Neural crest cell (in vitro differentiated cells): ENCODE measurements at places on chromosomes 12 and 14. TPM values are rescaled to one million over a fixed set of nuclear protein-coding genes. Genes with fewer than 3 reads are reported as not detected.

PLEKHD1 gene
- 0.14 TPM in 1 of 2 replicates, not detected in the other for total RNA-seq

VWF gene
- total RNA-seq, result 0.02 and 0.21 TPM in 2 replicates

GRCh38 chr12:122166422-122167349, 7.3 kb downstream of the IL31 start:
- no peak overlapping the region for H3K27ac ChIP-seq
- no peaks in the 10 kb centered on the region for H3K27me3 ChIP-seq
- H3K4me3 ChIP-seq, result no peak overlapping the region
- H3K4me1 ChIP-seq, result peaks cover 7% of the 10 kb centered on the region

DNA sequence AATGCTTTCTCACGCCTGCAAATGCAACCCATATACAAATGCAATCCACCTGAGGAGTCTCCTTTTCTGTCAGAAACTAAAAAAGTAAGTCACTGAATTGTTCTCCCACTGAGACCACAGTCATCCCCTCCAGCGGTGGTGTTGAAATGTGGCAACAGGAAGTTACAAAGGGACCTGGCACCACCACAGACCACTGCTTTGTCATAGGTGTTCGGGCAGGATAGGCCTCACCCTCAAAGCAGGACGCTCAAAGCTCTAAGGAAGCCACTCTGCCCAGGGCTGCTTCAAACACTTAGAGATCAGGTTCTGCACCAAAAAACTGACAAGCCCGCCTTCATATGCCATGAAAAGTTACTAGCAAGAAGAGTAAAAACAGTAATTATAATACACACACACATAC, 11.3 kb downstream of the PHLDA1 start:
- H3K36me3 ChIP-seq, result no peaks in the 10 kb centered on the region
- H3K27me3 ChIP-seq, result no peaks in the 10 kb centered on the region
- DNase-seq, result no peak
- H3K4me3 ChIP-seq, result no peak overlapping the region

- no peaks in the 10 kb centered on the region for H3K27me3 ChIP-seq
- no peak for DNase-seq
- H3K4me3 ChIP-seq, result no peak overlapping the region
- no peaks in the 10 kb centered on the region for H3K36me3 ChIP-seq
- peaks cover 8% of the 10 kb centered on the region for H3K4me1 ChIP-seq
- peak overlapping the region; percentile 73 for H3K27ac ChIP-seq
Measured at GRCh38 chr12:10136637-10137205, 6.7 kb upstream of the CLEC7A start.

GRCh38 chr12:79964100-79964627, 29.3 kb upstream of the PPP1R12A start:
- DNase-seq, result no peak
- H3K4me3 ChIP-seq, result no peak overlapping the region
- H3K4me1 ChIP-seq, result no peaks in the 10 kb centered on the region

DNA sequence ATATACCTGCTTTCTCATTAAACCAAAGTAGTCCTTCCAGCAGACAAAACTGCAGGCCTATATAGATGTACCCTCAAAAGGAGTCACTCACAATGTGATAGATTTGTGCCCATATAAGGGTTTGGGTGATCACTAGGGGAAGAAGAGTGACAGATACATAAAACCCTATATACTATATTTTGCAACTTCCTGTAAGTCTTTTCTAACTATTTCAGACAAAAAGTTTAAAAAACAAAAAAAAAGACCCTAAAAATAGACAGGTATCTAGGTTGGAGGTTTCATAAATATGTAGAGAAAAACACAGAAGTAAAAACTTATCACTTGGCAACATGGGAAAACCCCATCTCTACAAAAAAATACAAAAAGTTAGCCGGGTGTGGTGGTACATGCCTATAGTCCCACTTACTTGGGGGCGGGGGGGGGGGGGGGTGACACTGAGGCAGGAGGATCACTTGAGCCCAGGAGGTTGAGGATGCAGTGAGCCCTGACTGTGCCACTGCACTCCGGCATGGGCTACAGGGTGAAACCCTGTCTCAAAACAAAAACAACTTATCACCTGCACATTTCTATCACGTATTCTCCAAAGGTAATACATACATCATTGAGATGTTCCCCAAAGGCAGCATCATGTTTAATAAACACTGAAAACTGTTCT, 2.9 kb downstream of the VCPKMT start:
- H3K4me1 ChIP-seq, result peaks cover 26% of the 10 kb centered on the region
- peaks cover 18% of the 10 kb centered on the region for H3K36me3 ChIP-seq
- peak overlapping the region; percentile 34 for H3K4me3 ChIP-seq
- H3K27ac ChIP-seq, result no peak overlapping the region

GRCh38 chr12:80196419-80196818, 97.1 kb downstream of the OTOGL start:
- H3K36me3 ChIP-seq, result no peaks in the 10 kb centered on the region
- no peaks in the 10 kb centered on the region for H3K27me3 ChIP-seq
- peaks cover 4% of the 10 kb centered on the region for H3K4me1 ChIP-seq
- no peak overlapping the region for H3K27ac ChIP-seq

GRCh38 chr12:116922194-116922897, 11.6 kb downstream of the FBXW8 start:
- no peak overlapping the region for H3K4me3 ChIP-seq
- H3K27me3 ChIP-seq, result no peaks in the 10 kb centered on the region
- H3K4me1 ChIP-seq, result no peaks in the 10 kb centered on the region
- H3K27ac ChIP-seq, result no peak overlapping the region
- H3K36me3 ChIP-seq, result peaks cover 3% of the 10 kb centered on the region
- no peak for DNase-seq

DNA sequence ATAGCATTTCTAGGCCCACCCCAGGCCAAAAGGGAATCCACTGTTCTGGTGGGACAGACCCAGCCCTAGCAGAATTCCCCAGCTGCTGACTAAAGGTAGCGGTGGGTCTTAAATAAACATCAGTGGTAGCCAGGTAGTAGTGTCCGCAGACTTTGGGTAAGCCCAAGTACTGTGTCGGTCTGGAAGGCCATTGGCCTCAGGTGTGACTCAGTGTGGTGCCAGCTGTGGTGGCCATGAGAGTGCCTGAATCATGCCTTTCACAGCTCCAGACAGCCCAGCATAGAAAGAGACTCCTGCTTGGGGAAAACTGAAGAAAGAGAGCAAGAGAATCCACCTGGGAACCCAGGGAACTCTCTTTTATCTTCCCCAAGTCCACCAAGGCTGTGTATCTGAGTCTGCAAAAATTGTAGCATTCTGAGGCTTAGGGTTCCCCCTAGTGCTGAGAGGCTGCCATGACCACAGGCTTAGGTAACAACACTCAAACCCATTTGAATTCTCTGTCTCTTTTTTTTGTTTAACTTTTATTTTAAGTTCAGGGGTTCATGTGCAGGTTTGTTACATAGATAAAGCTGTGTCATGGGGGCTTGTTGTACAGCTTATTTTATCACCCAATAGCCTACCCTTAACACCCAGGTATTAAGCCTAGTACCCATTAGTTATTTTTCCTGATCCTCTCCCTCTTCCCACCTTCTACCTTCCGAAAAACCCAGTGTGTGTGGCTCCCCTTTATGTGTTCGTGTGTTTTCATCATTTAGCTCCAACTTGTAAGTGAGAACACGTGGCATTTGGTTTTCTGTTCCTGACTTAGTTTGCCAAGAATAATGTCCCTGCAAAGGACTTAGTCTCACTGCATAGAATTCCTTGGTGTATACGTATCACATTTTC, 16.7 kb upstream of the CD163L1 start:
- H3K4me1 ChIP-seq, result no peaks in the 10 kb centered on the region
- DNase-seq, result peak; percentile 54
- no peak overlapping the region for H3K27ac ChIP-seq
- no peaks in the 10 kb centered on the region for H3K36me3 ChIP-seq
- peaks cover under 1% of the 10 kb centered on the region for H3K27me3 ChIP-seq

DNA sequence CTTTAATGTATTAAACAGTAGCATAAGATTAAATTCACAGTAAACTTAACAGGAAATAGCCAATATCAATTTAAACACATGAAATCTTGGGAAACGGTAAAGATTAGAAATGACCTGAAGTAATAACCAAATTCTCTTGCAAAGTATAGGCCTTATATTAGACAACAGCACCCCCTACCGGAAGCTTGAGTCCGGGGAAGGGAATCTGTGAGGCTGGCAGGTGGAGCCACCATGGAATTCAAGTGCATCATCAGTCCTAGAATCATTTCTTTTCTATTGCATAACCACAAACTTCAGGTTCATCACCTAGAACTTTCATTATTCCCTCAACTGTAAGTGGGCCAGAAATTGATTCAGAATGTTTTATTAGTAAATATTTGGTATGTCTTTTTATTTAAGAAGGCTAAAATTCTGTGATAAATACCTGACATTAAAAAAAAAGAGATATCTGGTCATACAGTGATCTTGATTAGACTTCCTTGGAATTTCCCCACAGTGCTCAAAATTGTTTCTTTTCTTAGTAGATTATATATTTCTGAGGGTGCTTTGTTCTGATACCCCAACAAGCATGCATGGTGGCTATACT, 48.6 kb downstream of the AP5M1 start:
- peaks cover 5% of the 10 kb centered on the region for H3K27me3 ChIP-seq
- no peak overlapping the region for H3K27ac ChIP-seq
- H3K36me3 ChIP-seq, result no peaks in the 10 kb centered on the region
- no peak overlapping the region for H3K4me3 ChIP-seq

DNA sequence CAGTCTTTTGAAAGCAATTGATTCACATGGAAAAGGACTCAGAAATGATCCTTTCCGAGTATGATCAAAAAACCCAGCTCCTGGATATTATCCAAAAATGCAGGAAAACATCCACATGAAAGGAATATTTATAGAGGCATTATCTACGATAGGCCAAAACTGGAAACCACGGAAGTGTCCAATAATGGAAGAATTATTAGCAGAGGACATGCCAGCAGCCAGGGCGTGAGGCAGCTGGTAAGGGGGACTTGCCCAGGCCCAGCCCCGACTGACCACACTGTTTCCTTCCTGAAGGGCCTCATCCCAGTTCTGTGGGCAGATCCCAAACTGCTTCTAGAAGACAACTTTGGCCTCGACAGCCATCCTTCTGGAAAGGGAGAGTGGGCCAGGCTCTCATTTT, 20.5 kb downstream of the ACTN1 start:
- no peak for DNase-seq
- H3K27me3 ChIP-seq, result no peaks in the 10 kb centered on the region
- no peak overlapping the region for H3K27ac ChIP-seq
- peaks cover 41% of the 10 kb centered on the region for H3K4me1 ChIP-seq

GRCh38 chr14:73223049-73223448, 14.3 kb upstream of the PAPLN start:
- H3K27me3 ChIP-seq, result no peaks in the 10 kb centered on the region
- peaks cover 13% of the 10 kb centered on the region for H3K36me3 ChIP-seq
- no peak overlapping the region for H3K4me3 ChIP-seq
- H3K4me1 ChIP-seq, result peaks cover 32% of the 10 kb centered on the region
